ENCODE measurements at places on chromosomes 16 and 17. TPM values are rescaled to one million over a fixed set of nuclear protein-coding genes. Genes with fewer than 3 reads are reported as not detected.
A peak's percentile ranks its signal among the peaks of the same experiment; 100 is the strongest.

DNA sequence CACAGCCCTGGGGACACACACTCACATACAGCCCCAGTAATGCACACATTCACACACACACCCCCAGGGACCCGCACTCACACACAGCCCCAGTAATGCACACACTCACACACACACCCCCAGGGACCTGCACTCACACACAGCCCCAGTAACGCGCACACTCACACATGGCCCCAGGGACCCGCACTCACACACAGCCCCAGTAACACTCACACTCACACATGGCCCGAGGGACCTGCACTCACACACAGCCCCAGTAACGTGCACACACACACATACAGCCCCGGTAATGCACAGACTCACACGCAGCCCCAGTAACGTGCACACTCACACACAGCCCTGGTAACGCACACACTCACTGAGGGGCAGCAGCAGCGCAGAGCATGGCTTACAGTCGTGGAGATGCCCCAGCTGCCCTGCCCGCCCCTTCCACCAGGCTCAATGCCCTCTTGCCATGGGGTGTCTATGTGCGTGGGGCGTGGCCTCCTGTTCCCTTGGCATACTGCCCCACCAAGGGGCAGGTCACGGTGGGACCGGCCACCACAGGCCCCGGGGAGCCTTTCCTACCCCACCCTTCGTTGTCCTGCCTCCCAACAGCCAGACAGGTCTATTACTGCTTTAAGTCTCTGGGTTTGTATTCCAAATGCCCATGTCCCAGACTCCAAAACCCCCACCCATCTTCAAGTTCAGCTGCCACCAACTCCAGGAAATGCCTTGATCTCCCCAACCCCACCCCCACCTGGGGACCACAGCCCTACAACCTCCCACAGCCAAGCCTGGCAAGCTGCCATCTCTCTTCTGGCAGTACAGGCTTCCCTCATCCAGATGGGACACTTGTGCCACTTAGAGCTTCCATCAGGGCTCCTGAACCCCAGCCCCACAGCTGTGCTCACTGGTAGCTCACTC is 2.7 kb downstream of the CCDC102A start:
- DNase-seq, result peak; percentile 29

GRCh38 chr17:50170662-50171370 is 5.0 kb downstream of the SGCA start:
- no peak for DNase-seq

- no peak for DNase-seq
These were observed 12.1 kb downstream of the ZDHHC7 start for GRCh38 chr16:84999200-84999599.

DNA sequence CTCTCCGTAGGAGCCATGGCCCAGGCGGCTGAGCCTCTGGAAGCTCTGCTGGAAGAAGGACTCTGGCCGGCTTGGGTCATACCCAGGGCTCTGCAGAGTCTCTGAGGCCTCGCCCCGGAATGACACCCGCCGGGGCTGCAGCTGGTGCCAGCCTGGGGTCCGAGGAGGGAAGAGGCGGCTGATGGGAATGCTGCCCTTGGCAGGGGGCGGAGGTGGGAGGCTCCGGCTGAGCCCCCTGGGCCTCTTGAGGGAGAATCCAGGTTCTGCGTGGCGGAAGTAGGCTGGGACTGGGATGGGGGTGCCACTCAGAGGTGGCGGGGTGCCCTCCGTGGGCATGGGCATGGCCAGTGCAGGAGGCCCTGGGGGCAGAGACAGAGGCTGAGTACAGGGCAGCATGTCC is 3.6 kb downstream of the PKMYT1 start:
- DNase-seq, result no peak

GRCh38 chr17:49548506-49549310 is 27.0 kb upstream of the NXPH3 start:
- no peak for DNase-seq

- no peak for DNase-seq
These were observed 37.0 kb downstream of the USP22 start for GRCh38 chr17:21005803-21006202.

- DNase-seq, result no peak
These were observed 215.3 kb upstream of the KIF2B start for GRCh38 chr17:53607475-53607874.

DNA sequence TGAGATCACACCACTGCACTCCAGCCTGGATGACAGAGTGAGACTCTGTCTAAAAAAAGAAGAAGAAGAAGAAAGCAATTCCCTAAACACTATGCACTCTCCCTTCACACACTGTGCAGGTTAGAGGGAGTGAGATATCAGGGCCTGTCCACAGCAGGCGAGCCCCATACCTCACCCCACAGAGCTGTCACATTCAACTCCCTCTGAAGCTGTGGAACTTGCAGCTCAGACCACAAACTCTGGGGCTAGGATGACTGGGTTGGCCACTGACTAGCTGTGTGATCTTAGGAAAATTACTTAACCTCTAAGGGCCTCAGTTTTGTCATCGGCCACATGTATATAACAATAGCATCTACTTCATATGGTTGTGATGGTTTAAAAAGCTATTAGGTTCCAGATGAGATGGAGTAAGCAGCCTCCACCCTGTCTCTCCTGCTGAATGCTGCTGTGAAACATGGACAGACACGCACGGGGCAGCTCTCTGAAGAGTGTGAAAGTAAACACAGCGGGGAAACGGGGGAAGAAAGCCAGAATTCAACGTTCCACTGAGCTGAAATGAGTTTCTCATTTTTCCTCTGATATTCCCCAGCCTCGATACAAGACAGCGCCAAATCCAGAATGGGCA is 13.6 kb upstream of the PYY start:
- DNase-seq, result no peak

GRCh38 chr17:46020023-46020761 is 21.1 kb downstream of the STH start:
- DNase-seq, result no peak

GRCh38 chr16:55746081-55746480 is 86.8 kb downstream of the CES1 start:
- no peak for DNase-seq

DNA sequence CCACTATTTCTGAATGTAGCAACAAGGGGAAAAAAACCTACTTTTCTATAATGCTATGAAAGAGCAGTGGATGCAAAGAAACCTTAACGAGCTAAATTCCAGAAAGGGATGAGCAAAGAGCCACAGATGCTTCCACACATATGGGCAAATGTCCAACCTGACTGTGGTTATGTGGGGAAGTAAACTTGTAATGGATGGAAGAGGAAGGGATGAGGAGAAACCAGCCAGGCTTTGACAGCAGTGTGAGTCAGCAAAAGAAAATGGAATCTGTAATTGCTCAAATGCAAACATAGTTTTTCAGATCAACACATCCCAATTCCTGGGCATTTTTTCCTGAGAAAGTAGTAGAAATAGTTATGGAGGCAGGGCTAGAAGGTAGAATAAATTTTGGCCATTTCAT is 204.8 kb upstream of the CPHXL start:
- no peak for DNase-seq

GRCh38 chr16:58931436-58931835 is 197.3 kb upstream of the GOT2 start:
- DNase-seq, result no peak

GRCh38 chr16:51753467-51754127 is 602.5 kb upstream of the SALL1 start:
- no peak for DNase-seq

GRCh38 chr16:25177831-25178688 is 38.7 kb upstream of the AQP8 start:
- DNase-seq, result no peak

- DNase-seq, result no peak
These were observed 18.2 kb upstream of the TBX21 start for GRCh38 chr17:47714773-47715396.

DNA sequence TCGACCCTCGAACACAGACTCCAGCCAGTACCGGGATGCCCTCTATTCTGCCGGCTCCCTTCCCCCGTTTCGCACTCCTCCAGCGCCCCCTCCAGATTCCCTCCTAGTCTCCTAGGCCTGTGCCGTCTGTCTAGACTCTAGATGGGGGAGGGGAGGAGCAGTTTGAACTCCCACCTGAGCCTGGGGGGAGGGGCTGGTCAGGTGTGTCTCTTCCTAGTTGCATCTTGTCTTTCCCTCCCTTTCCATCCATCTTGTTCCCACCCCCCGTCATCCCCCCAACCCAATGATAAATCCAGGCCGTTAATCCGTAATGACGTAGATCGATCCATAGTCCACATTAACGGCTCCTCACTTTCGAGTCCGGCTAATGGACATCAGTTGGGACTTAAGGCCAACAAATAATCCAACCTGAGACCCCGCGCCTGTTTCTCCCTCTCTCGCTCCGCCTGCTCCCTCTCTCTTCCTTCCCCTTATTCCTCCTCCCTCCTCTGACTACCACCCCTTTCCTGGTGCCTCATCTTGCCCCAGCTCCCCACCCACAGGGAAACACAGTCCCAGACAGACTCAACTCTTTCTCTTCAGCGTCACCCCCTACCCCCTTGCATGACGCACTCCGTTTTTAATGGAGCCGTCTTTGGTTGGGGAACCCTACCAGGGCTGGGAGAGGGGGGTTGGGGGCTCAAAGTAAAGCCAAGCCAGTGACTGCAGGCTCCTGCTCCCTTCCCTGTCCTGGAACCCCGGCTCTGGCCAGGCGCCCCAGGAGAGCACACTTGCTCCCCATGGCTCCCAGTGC is 3.4 kb upstream of the HOXB5 start:
- no peak for DNase-seq

DNA sequence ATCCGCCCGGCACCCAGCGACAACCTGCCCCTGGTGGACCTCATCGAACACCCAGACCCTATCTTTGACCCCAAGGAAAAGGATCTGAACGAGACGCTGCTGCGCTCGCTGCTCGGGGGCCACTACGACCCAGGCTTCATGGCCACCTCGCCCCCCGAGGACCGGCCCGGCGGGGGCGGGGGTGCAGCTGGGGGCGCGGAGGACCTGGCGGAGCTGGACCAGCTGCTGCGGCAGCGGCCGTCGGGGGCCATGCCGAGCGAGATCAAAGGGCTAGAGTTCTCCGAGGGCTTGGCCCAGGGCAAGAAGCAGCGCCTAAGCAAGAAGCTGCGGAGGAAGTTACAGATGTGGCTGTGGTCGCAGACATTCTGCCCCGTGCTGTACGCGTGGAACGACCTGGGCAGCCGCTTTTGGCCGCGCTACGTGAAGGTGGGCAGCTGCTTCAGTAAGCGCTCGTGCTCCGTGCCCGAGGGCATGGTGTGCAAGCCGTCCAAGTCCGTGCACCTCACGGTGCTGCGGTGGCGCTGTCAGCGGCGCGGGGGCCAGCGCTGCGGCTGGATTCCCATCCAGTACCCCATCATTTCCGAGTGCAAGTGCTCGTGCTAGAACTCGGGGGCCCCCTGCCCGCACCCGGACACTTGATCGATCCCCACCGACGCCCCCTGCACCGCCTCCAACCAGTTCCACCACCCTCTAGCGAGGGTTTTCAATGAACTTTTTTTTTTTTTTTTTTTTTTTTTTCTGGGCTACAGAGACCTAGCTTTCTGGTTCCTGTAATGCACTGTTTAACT is 1.0 kb downstream of the NOG start:
- DNase-seq, result no peak

DNA sequence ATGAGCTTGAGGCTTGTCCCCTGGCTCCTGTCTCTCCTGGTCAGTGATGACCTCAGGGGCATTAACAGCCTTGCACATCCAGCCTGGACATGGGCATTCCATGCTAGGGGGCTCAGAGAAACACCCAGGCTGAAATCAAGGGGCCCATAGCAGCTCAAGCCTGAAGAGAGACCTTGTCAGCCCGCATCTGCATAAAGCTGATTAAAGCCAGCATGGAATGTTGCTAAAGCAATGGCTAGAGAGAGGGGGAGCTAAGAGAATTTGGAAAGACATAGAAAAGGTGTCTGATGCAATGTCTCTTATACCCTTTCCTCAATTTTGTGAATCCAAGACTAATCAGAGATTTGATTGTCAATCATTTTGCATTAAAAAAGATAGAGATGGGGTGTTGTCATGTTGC is 51.4 kb upstream of the WSCD1 start:
- DNase-seq, result no peak

DNA sequence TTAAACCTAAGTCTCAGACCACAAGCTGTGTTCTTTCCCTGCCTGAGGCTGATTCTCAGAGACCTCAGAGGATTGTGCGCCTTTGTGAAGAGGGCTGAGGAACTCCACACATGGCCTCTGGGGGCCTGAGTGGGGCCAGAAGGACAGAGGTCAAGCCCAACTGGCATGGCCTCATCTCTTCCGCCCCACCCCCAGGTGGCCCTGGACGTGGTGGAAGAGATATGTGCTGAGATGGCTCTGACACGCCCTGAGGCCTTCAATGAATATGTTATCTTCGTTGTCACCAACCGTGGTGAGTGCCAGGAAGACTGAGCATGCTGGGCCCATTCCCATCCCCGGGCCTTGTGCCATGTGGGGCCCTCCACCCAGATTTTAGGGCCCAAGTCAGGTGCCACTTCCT is 20.1 kb upstream of the ALKBH5 start:
- no peak for DNase-seq

DNA sequence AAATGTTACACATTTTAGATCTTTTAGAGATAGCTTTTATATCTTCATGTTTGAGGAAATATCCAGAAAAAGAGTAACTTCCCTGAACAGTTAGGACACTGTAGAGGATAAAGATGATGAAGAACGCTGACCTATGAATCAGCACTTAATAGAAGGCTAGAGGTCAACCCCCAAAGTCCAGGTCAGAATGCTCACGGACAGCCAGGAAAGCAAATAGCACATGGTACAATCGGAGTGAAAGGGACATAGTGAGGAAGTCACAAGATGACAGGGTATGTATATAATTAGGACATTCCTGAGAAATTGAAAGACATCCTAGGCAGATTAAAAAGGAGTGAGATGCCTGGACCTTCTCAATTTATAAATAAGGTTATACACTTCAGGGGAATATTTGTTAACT is 55.1 kb upstream of the CNTNAP4 start:
- no peak for DNase-seq

DNA sequence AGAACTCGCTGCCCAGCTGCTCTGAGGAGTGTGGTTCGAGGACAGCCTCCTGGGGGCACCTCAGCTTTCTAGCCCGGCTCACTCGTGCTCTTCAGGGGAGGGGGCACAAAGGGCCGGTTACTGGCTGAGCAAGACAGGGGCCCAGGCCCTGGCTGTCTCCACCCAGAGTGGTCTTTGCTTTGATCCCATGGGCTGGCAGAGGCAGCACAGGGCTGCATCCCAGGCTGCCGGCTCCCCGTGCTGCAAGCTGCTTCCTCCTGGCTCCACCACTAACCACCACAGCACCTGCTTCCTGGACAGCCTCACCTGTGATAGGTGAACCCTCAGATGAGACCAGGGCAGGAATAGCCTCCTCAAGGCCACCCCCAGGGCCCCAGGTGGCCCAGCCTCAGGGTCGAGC is 6.8 kb downstream of the SPPL2C start:
- no peak for DNase-seq

- no peak for DNase-seq
These were observed 44.9 kb upstream of the TANGO6 start for GRCh38 chr16:68798398-68798797.

GRCh38 chr16:57007530-57007929 is 18.2 kb downstream of the NLRC5 start:
- DNase-seq, result no peak

- DNase-seq, result no peak
These were observed 268.0 kb upstream of the IRX3 start for GRCh38 chr16:54554581-54554980.

- DNase-seq, result peak; percentile 30
These were observed at the start of gene TMEM132E for GRCh38 chr17:34579017-34579946. Gene TMEM132E, plus strand, starts transcription at chr17:34579582. Its CDS starts 1,495 bp downstream, at chr17:34581077.

- no peak for DNase-seq
These were observed 1.3 kb downstream of the RAB37 start for GRCh38 chr17:74738051-74738996.

LPO gene
- total RNA-seq, result not detected

PRSS53 gene
- total RNA-seq, result not detected

LGALS9 gene
- total RNA-seq, result 14.4 TPM

TBC1D26 gene
- 1.2 TPM for total RNA-seq

GLIS2 gene
- total RNA-seq, result 6.4 TPM

TBX21 gene
- 0.51 TPM for total RNA-seq

CTRB1 gene
- total RNA-seq, result not detected
